Caco-2 (cell line): ENCODE measurements at places on chromosomes 4 and X. TPM values are rescaled to one million over a fixed set of nuclear protein-coding genes. Genes with fewer than 3 reads are reported as not detected.

DNA sequence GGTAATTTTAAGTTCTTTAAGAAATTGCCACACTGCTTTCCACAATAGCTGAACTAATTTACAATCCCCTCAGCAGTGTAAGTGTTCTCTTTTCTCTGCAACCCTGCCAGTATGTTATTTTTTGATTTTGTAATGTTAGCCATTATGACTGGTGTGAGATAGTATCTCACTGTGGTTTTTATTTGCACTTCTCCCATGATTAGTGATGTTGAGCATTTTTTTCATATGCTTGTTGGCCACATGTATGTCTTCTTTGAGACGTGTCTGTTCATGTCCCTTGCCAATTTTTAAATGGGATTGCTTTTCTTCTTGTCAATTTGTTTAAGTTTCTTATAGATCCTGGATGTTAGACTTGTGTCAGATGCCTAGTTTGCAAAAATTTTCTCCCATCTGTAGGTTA, 86.1 kb downstream of the BMP3 start:
- H3K27me3 ChIP-seq: no peaks in the 10 kb centered on the region
- no peaks in the 10 kb centered on the region for H3K4me1 ChIP-seq
- H3K4me3 ChIP-seq: no peak overlapping the region
- H3K27ac ChIP-seq: no peak overlapping the region
- no peaks in the 10 kb centered on the region for H3K36me3 ChIP-seq

DNA sequence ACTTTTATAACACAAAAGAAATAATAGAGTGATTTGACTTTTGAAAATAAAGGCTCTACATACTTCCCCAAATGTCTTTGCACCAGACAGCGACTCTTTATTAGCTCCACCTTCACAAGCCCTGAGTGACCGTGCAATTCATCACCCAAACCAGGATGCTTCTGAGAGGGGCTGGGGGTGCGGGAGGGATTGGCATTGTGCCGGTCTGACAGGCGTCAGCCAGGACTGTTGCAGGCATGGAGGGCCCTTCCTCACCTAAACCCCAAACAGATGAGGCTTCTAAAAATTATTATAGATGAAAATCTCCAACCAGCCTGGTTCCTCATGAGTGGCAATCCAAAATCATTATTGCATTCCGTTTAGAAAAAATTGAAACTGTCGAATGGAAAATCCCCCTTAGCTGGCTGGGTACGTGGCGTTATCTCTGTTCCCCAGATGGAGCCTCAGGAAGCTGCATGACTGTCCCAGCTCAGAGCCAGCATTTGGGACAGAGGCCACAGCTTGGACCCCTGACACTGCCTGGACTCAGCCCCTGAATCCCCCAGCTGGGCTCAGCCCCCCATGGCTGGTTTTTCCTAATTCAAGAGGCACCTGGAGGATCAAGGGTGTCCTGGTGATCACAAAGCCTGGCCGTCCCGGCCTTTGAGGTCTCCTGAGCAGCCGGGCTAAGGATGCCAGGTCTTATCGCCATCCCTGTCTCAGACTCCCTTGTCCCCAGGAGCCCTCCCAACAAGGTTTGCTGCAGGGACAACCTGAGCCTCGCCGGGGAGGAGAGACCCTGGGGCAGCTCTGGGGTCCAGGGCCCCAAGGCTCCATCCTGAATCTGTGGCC, 60.4 kb downstream of the SORCS2 start:
- DNase-seq: no peak
- H3K36me3 ChIP-seq: no peaks in the 10 kb centered on the region
- no peak overlapping the region for H3K27ac ChIP-seq

DNA sequence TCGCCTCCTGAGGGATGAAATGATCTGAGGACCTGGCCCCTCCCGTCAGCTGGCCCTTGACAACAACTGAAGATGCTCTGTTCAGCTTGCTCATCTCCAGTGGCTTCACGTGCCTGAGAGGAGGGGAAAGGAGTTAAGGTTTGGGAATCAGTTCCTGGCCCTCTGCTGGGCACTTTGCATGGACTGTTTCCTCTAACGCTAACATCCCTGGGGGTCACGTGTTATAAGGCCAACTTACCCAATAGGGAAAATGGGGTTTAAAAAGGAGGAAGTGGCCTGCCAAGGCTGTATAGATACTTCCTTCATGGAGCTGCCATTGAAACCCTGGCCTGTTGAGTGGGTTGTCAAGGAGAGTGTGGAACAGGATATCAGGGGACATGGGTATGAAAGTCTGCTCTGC, 65.6 kb downstream of the OR13H1 start:
- no peaks in the 10 kb centered on the region for H3K4me1 ChIP-seq
- DNase-seq: no peak
- no peak overlapping the region for H3K4me3 ChIP-seq
- H3K27ac ChIP-seq: no peak overlapping the region
- no peaks in the 10 kb centered on the region for H3K36me3 ChIP-seq

DNA sequence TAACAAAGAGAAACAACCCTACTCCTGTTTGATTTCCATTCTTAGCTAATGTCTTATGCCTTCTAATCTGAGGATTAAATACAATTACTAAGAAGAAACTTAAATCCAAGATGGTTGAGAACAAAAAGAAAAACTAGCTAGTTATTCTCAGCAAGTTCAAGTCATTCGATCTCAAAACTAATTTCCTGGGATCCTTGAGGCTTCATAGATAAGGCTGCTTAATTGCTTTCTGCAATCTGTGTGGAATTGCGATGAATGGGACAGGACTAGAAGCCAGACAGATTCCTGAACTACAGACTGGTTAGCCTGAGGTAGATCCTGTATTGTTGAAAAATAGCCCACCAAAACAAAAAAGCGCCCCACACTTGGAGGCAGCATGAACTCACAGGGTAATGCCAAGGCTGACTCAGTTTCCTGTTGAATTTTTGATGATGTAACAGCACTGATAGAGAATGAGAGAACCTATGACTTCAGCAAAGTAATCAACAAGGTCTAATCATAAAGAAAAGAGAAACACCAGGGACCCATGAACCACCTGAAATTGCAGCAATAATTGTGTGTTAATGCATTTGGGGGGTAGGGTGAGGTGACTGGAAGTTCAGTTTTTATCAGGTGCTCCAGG, 33.9 kb downstream of the KLHL15 start:
- H3K4me1 ChIP-seq: no peaks in the 10 kb centered on the region
- H3K27ac ChIP-seq: no peak overlapping the region
- DNase-seq: no peak
- no peak overlapping the region for H3K4me3 ChIP-seq
- H3K36me3 ChIP-seq: no peaks in the 10 kb centered on the region

- H3K4me1 ChIP-seq: no peaks in the 10 kb centered on the region
- no peak overlapping the region for H3K4me3 ChIP-seq
- DNase-seq: no peak
- H3K27me3 ChIP-seq: no peaks in the 10 kb centered on the region
- no peaks in the 10 kb centered on the region for H3K36me3 ChIP-seq
- no peak overlapping the region for H3K27ac ChIP-seq
Observed at GRCh38 chrX:25156323-25156722, 140.6 kb upstream of the ARX start.

DNA sequence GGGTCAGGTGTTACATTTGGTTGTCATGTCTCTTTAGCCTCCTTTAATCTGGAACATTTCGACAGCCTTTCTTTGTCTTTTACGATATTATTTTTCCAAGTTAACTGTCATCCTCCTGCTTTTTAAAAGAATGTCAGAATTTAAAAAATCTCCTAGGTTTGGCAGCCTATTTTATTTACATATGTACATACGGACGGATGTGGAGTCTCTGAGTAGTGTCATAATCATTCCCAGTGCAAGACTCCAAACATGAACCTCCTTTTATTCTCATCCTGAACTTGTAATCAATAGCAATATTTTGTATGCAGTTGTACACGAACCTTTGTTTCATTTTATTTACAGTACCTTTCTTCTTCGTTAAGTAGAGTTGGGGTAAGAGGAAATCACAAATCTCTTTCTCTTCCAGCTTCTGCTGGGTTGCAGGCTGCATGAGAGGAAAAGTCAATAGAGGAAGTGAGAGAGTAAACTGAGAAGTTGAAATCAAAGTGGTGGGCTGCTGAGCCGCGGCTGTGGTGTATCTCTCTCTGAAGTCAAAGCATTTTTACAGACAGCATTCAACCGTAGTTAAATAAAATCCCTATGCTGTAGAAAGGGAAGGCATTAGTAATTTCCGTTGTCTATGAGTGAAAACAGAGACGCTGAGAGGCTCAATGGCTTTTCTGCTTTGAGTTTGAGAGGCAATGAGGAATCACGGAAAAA, 53.9 kb upstream of the RPS6KA3 start:
- no peak overlapping the region for H3K4me3 ChIP-seq
- no peaks in the 10 kb centered on the region for H3K36me3 ChIP-seq
- no peak for DNase-seq
- H3K27ac ChIP-seq: no peak overlapping the region
- H3K4me1 ChIP-seq: no peaks in the 10 kb centered on the region

DNA sequence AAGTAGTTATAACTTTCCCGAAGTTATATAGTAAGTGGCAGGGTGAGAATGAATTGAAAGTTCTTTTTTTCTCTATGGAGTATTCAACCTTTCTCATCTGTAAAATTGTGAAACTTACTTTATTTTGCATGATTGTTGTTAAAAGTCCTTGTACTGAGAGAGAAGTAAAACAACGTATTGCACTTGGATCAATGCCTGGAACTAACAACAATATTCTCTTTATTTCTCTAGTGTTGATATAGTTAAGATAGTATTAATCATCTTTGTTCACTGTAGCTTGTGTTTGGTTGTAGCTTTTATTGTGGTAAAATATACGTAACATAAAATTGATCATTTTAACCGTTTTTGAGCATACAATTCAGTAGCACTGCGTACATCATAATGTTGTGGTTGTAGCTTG, 48.7 kb downstream of the STIM2 start:
- DNase-seq: no peak
- H3K27me3 ChIP-seq: no peaks in the 10 kb centered on the region
- no peaks in the 10 kb centered on the region for H3K36me3 ChIP-seq
- no peaks in the 10 kb centered on the region for H3K4me1 ChIP-seq
- H3K4me3 ChIP-seq: no peak overlapping the region

GRCh38 chr4:11424000-11424399, 4.7 kb downstream of the HS3ST1 start:
- no peaks in the 10 kb centered on the region for H3K4me1 ChIP-seq
- no peaks in the 10 kb centered on the region for H3K27me3 ChIP-seq
- H3K36me3 ChIP-seq: no peaks in the 10 kb centered on the region
- H3K4me3 ChIP-seq: no peak overlapping the region

GRCh38 chrX:20639115-20639514, 372.4 kb upstream of the RPS6KA3 start:
- no peak overlapping the region for H3K27ac ChIP-seq
- no peaks in the 10 kb centered on the region for H3K27me3 ChIP-seq
- H3K4me1 ChIP-seq: no peaks in the 10 kb centered on the region
- H3K4me3 ChIP-seq: no peak overlapping the region
- DNase-seq: no peak

DNA sequence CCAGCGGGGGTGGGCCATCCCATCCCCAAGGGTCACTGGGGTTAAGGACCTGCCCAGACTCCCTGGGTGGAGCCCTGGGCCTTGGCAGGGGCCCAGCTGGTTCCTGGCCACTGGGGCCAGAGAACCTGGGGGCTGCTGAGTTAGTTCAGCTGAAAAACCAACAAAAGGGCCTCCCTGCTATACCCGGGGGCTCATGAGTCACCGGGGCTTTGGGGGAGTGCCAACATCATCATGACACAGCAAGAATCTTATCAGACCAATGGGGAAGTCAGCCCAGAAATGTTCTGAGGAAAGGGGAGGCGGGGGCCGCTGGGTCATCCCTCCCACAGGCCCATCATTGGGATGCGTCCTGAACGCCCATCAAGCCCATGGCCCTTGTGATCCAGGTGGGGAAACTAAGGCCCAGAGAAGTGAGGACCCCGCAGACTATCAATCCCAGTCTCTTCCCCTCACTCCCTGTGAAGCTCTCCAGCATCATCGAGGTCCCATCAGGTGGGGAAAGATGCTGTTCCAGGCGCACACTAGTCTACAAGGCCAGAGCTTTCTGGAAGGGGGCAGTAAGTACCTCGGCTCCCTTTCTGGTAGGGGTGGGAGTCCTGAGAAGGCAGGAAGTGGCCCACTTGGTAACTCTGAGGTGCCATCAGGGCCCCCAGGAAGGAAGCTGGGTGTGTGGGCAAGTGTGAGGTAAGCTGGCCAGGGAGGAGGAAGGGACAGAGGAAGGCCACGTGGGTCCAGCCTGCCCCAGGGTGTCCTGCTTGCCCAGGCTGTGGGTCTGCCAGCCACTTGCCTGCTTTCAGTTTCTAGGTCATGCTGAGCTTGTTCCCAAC, 4.5 kb downstream of the G6PD start:
- H3K4me3 ChIP-seq: no peak overlapping the region
- peak overlapping the region; percentile 64 for H3K27ac ChIP-seq
- DNase-seq: no peak
- peaks cover 18% of the 10 kb centered on the region for H3K4me1 ChIP-seq
- no peaks in the 10 kb centered on the region for H3K36me3 ChIP-seq
- H3K27me3 ChIP-seq: no peaks in the 10 kb centered on the region

GRCh38 chr4:74203467-74203866, 45.5 kb downstream of the MTHFD2L start:
- no peak overlapping the region for H3K4me3 ChIP-seq
- H3K27me3 ChIP-seq: no peaks in the 10 kb centered on the region
- H3K36me3 ChIP-seq: no peaks in the 10 kb centered on the region
- H3K27ac ChIP-seq: peak overlapping the region; percentile 72

GRCh38 chr4:62622089-62622488, 1422.0 kb downstream of the ADGRL3 start:
- no peak for DNase-seq
- H3K4me1 ChIP-seq: no peaks in the 10 kb centered on the region
- H3K36me3 ChIP-seq: no peaks in the 10 kb centered on the region

TAF7L gene
- total RNA-seq: not detected in 2 replicates

ZDHHC15 gene
- not detected in 2 replicates for total RNA-seq

DCLK2 gene
- 2.9 TPM in 2 replicates for total RNA-seq

ZNF827 gene
- total RNA-seq: 4.4 and 5.3 TPM in 2 replicates

TEC gene
- 2.0 and 2.2 TPM in 2 replicates for total RNA-seq

ESX1 gene
- total RNA-seq: not detected in 2 replicates

SSX4B gene
- not detected in 2 replicates for total RNA-seq

VCX3A gene
- total RNA-seq: not detected in 2 replicates
